ENCODE measurements at places on chromosomes 2 and 18.

GRCh38 chr2:99514357-99514756 is 24.5 kb upstream of the REV1 start:
- H3K4me3 ChIP-seq, result no peak overlapping the region
- no peaks in the 10 kb centered on the region for H3K4me1 ChIP-seq
- no peak for DNase-seq
- H3K36me3 ChIP-seq, result no peaks in the 10 kb centered on the region

- no peaks in the 10 kb centered on the region for H3K36me3 ChIP-seq
- H3K4me1 ChIP-seq, result no peaks in the 10 kb centered on the region
- no peak overlapping the region for H3K4me3 ChIP-seq
- no peak overlapping the region for H3K27ac ChIP-seq
- DNase-seq, result no peak
Measured at GRCh38 chr2:126766969-126767296, 111.0 kb downstream of the GYPC start.

- no peak overlapping the region for H3K27ac ChIP-seq
- no peaks in the 10 kb centered on the region for H3K4me1 ChIP-seq
- no peak for DNase-seq
- H3K4me3 ChIP-seq, result no peak overlapping the region
- H3K27me3 ChIP-seq, result no peaks in the 10 kb centered on the region
- H3K36me3 ChIP-seq, result no peaks in the 10 kb centered on the region
Measured at GRCh38 chr2:129460299-129461198, 518.9 kb upstream of the RAB6C start.

GRCh38 chr2:128735296-128735960 is 416.8 kb upstream of the HS6ST1 start:
- H3K27ac ChIP-seq, result no peak overlapping the region
- no peak overlapping the region for H3K4me3 ChIP-seq
- no peaks in the 10 kb centered on the region for H3K4me1 ChIP-seq
- no peaks in the 10 kb centered on the region for H3K36me3 ChIP-seq
- DNase-seq, result peak; percentile 22

GRCh38 chr18:78716022-78716421 is 263.6 kb upstream of the SALL3 start:
- H3K4me1 ChIP-seq, result no peaks in the 10 kb centered on the region
- no peak overlapping the region for H3K27ac ChIP-seq
- H3K4me3 ChIP-seq, result no peak overlapping the region
- DNase-seq, result no peak
- no peaks in the 10 kb centered on the region for H3K36me3 ChIP-seq

DNA sequence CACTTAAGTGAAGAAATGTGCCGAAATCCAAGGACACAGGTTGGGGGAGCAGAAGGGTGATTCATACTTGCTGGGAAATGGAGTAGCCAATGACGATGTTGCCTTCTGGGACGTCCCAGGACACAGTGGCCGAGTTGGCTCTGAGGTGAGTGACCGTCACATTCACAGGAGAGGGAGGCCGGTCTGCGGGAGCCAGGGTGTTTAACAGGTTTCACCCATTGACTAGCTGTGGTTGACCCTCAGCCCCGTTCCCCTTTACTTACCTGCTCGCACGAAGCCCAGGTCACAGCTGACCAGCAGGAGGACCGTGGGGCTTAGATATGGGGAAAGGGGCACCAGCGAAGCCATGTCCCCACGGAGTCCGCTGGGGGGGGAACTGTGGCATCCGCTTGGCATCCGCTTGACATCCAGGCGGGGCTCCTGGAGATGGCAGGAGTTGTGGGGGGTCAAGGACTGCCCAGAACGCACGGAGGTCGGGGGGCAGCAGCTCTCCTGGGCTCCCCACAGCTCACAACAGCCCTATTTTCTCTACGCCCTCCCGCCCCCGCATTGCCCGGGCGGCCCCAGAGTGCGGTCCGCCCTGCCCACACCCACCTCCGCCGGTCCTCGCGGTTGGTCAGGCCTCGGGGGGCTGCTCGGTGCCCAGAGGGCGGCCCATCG is 586 bp downstream of the FNDC4 start:
- no peaks in the 10 kb centered on the region for H3K4me1 ChIP-seq
- H3K27ac ChIP-seq, result no peak overlapping the region
- H3K27me3 ChIP-seq, result peaks cover 5% of the 10 kb centered on the region

GRCh38 chr2:109353806-109354745 is 225.1 kb downstream of the SH3RF3 start:
- DNase-seq, result no peak
- H3K36me3 ChIP-seq, result no peaks in the 10 kb centered on the region
- H3K4me3 ChIP-seq, result no peak overlapping the region
- no peaks in the 10 kb centered on the region for H3K27me3 ChIP-seq
- H3K27ac ChIP-seq, result no peak overlapping the region

DNA sequence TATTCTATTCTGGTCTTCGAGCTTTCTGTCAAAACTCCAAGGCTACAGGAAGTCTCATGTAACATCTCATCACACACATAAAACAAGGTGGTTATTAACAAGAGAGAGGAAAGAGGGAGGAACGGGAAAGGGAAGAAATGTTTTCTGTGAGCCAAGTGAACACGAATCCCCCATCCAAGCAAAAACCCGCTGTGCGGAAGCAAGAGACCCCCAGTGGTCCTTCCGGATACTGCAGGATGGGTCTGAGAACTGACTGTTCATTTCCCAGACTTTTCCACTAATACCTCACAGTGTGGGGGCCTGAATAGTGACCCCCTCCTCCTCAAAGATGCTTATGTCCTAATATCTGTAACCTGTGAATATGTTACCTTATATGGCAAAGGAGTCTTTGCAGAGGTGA is 19.0 kb upstream of the DIPK1C start:
- H3K4me3 ChIP-seq, result no peak overlapping the region
- H3K27ac ChIP-seq, result no peak overlapping the region
- DNase-seq, result peak; percentile 51
- no peaks in the 10 kb centered on the region for H3K4me1 ChIP-seq
- H3K36me3 ChIP-seq, result no peaks in the 10 kb centered on the region

All from mesendoderm (in vitro differentiated cells).